ENCODE measurements at places on chromosomes 5 and 9.
A peak's percentile ranks its signal among the peaks of the same experiment; 100 is the strongest.

- no peak for DNase-seq
These were observed 18.1 kb downstream of the KDM3B start for GRCh38 chr5:138370537-138370936.

GRCh38 chr9:134162926-134163370 is 1.4 kb downstream of the RNU6ATAC start:
- DNase-seq: no peak

DNA sequence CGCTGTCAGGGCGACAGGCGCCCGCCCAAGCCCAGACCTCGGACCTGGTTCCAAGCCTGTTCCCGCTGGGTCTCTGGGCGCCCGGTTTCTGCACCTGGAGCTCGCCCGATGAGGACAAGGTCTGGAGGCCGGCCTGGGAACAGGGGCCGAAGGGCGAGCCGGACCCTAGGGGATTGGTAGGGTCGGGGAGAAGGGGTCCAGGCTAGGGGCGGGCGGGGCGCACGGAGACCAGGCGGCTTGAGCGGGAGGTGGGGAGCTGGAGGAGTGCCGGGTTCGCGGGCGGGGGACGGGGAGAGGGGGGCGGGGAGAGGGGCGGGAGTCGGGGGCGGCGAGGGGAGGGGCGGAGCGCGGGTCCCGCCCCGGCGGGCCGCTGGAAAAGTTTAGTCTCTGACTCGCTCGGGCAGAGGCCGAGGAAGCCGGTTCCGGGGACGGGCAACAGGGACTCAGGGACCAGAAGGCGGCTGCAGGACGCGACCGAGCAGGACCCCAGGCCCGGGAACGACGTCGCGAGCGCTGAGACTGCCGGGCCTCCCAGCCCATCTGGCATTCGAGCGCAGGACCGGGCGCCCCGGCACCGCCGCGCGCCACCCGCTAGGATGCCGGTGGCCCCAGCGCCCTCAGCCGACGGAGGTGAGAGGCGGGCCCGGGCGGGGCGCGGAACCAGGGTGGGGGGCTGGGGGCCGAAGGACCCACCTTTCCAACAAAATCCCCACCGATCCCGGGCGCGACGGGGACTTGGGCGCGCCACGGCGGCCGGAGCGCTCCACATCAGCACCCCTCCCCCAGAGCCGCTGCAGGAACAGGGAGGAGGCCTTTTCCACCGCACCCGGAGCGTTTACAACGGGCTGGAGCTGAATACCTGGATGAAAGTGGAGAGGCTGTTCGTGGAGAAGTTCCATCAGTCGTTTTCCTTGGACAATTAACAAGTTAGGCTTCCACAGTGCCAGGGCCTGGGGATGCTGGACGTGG is at the start of gene S1PR3:
Gene S1PR3 (plus strand): TSS at position 403 of the 969 bp plus-strand sequence. CDS start 9,733 bp downstream, outside the sequence.
- no peak for DNase-seq

- no peak for DNase-seq
These were observed 422.5 kb downstream of the BNC2 start for GRCh38 chr9:16447946-16448345.

DNA sequence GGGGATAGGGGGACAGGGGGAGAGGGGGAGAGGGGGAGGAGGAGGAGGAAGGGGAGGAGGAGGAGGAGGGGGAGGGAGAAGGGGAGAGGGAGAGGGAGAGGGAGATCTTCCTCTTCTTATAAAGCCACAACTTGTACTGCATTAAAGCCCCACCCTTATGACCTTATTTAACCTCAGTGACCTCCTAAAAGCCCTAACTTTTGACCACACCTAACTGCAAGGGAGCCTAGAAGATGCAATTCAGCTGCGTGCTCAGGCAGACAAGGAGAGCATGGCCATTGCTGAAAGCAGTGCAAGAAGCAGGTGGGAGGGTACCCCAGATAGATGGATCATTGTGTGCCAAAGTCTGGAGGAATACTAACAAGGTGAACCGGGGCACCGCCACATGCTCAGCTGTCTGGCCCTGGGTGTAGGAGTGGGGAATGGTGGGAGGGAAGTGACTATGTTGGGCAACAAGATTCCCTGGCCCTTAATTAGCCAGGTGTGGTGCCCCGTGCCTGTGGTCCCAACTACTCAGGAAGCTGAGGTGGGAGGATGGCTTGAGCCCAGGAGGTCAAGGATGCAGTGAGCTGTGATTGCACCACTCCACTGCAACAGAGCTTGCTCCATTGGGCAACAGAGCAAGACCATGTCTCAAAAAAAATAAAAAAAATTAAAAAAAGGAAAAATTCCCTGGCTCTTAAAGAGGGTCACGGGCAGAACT is 125.4 kb upstream of the BOD1 start:
- DNase-seq: no peak

DNA sequence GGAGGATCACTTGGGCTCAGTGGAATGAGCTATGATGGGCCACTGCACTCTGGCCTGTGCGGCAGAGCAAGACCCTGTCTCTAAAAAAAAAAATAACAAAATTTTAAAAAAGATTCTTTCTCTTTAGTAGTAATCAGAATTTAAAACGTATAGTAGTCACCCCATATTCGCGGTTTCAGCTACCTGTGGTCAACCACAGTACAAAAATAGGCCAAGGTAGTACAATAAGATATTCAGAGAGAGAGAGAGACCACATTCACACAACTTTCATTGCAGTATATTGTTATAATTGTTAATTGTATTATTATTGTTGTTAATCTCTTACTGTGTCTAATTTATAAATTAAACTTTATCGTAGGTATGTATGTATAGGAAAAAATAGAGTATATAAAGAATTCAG is 18.7 kb downstream of the INIP start:
- no peak for DNase-seq

DNA sequence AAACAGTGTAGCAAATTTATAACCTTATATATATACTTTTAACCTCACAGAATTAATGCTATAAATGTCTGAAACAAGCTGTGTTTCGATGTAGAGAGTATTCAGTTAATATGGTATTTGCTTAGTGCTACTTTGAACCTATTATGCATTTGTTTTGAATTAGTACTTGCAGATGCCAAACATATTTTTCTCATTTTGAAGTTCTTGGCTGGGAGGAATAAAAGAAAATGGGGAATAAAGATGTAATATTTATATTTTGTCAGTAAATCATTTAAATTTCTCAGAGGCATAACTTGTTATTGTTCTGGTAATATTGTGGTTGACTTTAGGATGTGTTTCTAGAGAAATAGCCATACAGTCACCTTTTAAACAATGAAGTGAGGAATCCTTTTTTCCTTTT is 175.9 kb upstream of the IZUMO3 start:
- no peak for DNase-seq

DNA sequence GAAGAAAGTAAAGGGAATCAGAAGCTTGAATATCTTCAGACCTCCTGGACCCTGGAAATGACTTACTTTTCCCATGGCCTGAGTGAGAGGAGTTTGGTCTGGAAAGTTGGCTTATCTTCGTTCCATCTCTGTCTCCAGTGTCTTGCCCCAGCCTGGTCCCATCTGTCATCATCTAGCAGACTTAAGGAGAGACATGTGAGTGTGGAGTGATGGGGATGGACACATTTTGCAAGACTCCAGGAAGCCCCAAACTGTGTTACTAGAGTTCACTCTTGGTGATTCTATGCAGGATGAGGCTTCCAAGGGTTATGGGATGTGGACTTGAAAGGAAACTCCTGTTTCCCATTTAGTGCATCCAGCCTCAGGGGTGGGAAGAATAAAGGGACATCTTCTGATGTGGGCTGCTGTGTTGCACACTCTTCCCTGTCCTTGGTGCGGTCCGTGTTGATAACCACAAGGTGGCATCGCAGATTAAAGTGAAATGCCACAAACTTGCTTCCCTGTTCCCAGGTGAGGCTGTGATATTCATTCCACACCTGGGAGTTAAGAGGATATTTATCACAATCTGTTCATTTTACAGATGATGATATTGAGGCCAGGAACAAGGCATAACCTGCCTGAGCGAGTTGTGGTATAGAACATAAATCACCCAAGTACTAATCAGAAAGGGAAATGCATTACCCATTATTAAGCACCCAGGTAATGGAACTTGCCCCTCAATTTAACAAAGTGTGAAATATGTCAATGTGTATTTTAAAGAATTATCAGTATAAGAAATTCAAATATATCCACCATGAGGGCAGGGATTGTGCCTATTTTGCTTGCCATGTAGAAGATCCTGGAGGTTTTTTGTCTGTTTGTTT is 269.9 kb upstream of the PAPPA start:
- peak; percentile 0 for DNase-seq

DNA sequence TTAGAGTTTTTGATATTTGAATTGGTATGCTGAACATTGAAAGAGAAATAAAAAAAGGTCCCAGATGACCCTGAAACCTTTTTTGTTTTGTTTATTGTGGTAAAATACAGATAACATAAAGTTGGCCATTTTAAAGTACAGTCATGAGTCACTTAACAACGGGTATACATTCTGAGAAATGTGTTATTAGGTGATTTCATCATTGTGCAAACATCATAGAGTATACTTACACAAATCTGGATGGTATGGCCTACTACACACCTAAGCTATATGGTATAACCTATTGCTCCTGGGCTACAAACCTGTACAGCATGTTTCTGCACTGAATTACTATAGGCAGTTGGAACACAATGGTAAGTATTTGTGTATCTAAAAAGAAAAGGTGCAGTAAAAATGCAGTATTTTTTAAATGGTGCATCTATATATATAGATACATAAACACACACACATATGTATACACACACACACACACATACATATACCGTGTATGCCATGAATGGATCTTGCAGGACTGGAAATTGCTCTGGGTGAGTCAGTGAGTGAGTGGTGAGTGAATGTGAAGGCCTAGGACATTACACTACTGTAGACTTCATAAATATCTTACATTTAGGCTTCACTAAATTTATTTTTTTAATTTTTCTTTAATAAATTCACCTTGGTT is 31.0 kb downstream of the TTC1 start:
- no peak for DNase-seq

GRCh38 chr5:136128481-136128880 is 4.2 kb upstream of the SMAD5 start:
- no peak for DNase-seq

- DNase-seq: no peak
These were observed 32.8 kb downstream of the SECISBP2 start for GRCh38 chr9:89350988-89351557.

DNA sequence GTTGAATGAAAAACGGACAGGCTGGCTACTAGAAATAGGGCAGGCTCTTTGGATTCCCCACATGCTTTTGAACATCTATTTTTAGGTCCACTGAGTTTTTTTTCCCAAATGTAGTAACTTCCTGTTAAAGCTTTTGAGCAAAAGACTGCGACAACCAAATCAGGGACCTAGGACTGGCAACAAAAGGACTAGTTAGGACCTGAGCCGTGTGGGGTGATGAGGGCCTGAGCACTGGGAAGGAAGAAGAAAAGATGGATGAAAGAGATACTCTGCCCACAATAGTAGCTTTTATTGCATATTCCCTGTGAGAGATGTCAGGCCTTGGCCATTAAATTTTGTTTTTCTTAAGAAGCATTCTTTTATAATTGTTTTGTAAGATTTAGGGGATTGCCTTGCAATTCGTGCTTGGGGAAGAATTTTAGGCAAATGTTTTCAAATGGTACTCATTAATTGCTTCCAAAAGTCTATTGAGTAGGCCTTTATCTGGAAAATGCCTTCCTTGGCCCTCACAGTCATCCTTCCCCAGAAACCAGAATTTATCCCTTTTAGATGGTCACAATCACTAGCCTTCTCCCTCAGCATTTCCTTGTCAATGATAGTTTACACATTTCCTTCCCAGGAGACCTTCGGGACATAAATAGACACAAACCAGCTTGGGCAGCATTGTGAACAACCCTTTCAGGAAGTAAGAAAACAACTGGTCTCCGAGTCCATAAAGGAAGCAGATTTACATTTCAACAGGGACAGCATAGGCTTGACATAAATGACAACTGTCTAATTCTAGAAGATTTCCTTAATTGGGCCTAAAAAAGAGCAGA is 166.5 kb downstream of the RMI1 start:
- no peak for DNase-seq

DNA sequence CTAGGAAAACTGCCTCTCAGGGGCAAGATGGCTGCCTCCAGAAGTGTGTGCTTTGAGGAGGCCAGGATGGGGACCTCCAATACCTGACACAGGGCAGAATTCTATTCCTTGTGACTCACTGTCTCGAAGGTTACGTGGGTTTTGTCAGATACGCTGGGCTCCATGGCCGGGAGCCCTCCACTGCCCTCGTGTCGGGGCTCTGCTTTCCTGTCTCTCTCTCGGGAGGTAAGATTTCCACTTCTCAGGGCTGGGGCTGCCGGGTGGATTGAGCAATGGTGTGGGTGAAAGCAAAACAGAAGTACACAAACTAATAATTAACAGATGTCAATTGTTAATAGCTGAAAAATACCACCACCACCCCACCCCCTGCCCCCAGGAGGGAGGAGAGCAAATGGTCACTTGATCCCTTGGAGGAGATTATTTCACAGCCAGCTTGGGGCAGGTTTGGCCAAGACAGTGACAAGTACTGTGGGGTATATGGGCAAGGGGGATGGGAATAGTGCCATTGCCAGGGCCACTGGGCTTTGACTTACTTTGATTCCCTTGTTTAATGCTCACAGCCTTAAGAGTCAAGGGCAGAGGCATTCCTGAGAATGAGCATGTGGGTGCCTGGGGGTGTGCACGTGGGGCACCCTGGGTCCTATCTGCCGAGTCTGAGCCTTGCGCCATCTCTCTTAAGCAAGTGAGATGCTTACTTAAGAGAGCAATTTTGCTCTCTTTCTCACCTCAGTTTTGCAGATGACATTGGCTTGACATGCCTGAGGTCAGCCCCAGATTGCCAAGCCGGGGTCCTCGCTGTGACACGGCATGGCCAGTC is 28.8 kb upstream of the DAB2IP start:
- DNase-seq: no peak

DNA sequence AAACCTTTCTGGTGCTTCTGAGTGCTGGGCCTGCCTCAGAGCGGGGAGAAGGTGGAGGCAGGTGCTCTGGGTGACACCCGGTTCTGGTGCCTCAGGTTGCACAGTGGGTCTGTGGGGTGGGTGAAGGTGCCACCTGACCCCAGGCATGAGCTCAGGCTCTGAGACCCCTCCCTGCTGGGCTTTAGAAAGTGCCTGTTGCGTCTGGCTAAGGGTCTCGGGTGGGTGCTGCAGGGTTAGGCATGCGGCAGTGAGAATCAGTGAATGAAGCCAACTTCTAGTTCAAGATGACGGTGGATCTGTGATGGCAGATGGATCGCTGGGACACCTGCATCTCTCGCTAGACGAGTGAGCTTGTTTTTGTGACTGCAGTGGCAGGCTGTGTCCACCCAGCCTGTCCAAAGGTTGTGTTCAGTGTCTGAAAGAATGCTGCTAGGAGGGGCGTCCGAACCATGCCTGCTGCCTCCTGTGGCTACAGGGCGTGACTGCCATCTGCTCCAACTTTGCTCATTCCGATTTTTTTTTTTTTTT is 5.0 kb downstream of the SQSTM1 start:
- DNase-seq: no peak
